ENCODE measurements at places on chromosomes 5 and 9.

DNA sequence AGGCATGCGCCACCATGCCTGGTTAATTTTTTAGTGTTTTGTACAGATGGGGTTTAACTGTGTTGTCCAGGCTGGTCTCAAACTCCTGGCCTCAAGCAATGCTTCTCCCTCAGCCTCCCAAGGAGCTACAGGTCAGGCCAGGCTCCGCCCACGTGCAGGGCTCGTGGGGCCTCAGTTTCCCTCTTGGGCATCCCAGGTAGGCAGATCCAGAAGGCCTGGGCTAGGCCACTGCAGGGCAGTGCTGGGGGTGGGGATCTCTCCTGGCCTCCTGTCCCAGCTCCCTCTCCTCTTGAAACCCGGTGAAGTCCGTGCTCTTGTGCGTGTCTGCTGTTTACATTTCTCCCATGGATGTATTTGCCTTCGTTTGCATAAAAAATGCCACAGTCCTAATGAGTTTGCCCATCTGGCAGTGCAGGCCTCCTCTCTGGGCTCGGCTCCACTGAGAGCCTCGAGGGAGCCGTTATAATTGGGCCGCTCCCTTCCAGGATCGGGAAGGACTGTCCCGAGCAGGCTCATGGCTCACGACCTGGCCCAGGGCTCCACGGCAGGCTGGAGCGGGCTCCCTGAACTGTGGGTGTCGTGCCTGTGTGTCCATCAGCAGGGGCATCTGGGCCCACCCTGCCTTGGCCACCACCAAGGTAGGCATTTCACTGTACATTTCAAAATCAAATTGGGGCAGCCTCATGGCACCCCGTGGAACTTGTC is 52.6 kb upstream of the RUFY1 start:
- DNase-seq: no peak

DNA sequence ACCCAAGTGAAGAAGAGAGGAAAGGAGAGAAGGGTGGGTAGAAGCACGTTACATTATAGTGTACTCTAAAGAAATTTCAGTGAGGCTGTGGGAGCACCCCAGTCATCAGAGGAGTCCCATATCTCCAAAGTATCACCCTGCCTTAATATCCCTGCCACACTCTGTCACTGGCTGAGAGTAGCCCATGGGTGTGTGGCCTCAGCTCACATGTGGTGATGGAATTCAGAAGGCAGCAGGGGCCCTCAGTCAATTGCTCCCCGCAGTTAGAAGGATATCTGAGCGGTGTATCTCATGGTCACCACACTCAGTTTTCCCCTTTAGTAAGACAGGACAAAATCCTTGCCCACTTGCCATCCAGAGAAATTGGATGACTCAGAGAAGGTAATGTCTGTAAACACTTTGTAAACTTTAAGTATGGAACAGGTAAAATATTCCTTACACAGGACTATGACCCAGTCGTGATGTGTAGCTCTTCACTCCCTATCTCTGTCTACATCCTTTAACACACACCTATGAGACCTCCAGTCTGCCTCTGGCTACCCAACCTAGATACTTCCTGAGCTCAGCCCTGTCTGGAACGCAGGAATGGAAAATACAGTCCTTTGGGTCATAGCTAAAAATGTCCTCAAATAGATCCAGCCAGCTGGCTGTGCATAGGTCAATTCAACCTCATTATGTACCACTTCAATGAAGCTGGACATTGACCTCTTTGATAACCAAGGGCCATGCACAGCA is 24.3 kb upstream of the PLIN2 start:
- DNase-seq: no peak

DNA sequence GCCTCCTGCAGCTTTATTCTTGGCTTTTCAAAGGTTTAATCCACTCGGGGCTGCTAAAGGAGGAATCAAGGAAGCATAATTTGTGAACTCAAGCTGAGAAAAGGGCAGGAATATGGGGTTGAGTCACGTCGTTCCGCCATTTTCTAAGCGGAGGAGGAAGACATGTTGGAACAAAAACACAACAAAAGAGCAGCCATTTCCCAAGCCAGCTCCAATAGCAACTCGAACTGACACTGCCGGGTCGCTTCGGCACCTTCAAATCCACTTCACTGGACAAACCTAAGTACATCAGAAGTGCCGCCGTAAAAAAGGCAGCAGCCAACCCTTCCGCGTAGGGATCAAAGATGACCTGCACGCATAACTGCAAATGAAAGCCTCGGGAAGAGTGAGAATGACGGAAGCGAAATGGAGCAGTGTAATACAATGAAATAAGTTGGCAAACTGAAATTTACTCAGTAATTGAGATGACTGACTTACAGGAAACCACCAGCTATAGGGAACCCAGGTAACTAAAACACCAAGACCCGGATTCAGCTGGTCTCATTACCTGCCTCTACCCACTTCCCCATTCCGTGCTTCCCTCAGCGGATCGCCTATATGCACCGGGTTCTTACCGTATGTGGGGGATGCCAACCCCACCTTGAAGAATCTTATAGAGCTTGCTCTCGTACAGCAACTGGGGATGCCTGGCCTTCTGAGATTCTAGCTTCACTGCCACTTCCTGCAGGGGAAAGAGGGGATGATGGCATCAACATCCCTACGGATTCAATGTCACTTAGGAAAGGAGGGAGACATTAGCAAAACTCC is 1.6 kb downstream of the CSNK1A1 start:
- no peak for DNase-seq

DNA sequence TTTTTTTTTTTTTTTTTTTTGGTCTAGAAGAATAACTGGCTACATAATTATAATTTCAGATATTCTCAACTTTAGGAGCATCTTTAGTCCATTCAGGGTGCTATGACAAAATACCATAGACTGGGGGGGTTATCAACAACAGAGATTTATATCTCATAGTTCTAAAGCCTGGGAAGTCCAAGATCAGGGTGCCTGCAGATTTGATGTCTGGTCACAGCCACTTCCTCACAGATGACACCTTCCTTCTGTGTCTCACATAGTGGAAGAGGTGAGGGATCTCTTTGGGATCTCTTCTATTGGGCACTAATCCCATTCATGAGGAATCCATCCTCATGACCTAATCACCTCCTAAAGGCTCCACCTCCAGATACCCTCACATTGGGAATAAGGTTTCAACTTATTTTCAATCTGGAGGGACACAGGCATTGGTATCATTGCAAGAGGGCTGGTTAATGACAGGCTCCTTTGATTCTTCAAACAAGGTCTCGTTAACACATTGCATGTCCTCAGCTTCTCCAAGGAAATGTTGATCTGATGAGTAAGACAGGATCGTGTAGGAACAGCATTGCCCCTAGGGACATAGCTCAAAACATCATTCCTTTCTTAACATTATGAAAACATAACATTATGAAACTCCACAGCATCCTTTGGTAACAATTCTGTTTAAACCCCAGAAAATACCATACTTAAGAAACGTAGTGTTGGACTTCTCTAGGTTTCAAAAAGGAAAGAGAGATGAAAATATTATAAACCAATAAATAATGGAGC is 372.4 kb downstream of the SEMA5A start:
- no peak for DNase-seq

DNA sequence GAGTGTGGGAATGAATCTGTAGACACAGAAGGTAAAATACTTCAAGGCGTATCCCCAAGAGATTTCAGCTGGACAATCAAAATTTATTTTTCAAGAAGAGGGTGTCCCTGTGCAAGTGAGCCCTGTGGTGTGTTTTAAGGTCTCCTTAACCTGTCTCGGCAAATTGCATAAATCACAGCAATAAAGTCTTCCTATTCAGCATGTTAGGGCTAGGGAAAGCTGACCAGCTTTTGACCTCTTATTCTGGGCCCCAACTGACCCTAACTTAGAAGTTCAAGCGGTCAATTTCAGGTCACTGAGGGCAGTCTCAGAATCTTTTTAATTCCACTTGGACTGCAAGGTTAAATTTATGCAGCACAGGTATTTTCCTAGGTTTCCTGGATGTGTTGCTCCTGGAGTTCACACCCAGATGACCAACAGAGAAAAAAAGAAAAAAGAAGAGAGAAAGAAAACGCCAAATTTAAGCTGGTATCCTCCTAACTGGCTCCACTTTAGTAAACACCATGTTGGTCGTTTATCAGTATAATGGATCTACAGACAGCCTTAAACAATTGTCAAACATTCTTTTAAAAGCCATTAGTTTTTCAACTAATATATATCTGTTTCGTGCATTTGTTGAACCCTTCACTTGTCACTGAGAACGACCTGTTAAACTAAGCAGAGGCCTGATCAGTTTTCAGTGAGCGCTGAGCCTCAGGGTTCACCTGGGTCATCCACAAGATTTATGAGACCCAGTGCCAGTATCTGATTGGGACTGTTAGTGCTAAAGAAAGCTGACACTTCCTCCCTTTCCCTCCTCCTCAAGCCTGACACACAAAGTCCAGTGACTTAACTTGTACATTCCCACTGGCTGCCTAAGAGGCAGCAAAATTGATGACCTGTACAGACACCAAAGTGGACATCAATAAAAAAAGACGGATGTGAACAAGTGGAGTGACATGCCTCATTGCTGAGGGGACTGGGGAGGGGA is 546.1 kb downstream of the NR2F1-AS1 start:
- no peak for DNase-seq

DNA sequence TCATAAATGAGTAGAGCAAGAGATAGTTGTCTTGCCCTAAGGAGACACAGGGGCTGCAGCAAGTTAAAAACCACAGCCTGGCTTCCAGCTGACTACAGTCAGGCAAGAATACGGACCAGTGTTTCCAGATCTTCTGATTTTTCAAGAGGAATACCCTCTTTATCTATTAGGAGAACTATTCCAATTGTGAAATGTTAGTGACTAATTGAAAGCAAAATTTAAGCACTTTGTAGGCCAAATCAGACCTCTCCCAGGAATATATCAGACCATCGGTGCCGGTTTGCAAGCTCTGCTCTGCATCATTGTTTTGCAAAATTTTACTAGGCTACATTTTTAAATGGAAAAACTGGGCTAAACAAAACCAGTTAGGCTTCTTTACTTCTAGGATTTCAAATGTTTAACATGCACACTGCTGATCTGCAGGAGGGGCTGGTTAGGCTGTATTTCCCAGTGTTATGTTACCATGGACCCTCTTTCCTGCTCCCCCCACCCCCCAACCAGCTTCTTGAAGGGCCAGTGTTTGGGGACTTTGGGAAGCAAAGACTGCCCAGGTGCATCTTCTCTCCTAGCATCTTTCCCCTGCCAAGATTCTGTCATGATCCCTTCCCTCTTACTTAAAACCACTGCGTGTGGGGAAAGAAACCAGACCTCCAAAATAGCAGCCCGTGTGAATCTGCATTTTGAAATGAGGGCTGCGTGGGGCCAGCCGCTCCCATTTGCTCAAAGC is 1.1 kb upstream of the ARSI start:
- DNase-seq: no peak

- no peak for DNase-seq
Measured at GRCh38 chr5:124030043-124030491, 518.1 kb downstream of the CSNK1G3 start.

DNA sequence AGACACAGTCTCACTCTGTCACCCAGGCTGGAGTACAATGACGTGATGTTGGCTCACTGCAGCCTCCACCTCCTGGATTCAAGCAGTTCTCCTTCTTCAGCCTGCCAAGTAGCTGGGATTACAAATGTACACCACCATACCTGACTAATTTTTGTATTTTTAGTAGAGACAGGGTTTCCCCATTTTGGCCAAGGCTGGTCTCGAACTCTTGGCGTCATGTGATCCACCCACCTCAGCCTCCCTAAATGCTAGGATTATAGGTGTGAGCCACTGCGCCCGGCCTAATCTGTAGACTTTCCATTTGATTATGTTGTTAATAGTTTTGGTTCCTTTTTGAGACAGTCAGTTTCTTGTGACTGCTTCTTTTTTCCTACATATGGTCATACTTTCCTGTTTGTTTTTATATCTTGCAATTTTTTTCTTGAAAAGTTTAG is 31.0 kb downstream of the MTREX start:
- no peak for DNase-seq

DNA sequence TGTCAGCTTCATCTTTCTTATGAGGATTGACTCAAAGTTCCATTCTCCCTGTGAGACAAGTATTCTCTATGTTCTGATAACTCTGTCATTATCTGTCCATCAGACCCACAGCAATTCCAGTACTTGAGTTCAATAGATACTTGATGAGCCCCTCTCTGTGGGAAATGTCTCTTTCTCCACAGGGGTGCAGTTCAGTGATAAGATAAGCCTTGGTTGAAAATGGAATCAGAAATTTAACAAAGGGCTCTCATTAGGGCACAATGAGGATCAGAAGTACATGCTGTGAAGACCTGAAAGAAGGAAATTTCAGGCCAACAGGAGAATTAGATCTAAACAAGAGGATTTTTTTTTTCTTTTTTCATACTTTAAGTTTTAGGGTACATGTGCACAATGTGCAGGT is 737.3 kb downstream of the MTRR start:
- no peak for DNase-seq

DNA sequence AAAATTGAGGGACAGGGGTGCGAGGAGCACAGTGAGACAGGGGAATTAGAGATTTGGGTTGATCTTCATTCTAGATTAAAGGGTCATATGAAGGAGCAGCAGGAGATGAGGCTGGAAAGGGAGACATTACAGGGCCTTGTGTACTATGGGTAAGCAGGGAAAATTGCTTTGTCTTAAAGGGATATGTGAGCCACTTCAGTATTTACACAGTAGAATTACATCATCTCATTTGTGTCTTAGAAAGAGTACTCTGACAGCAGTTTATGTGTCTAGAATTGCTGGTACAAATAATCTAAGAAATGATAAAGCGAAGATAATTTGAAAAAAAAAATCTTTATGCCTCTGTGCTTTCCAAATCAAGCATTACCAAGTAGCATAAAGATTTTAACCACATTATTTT is 287.0 kb upstream of the ARRDC3 start:
- DNase-seq: no peak

Data from NCI-H1436 (cell line).